ENCODE measurements at places on chromosomes 16 and 17.
A peak's percentile ranks its signal among the peaks of the same experiment; 100 is the strongest.

- DNase-seq = no peak
These were observed 4.1 kb upstream of the HS3ST6 start for GRCh38 chr16:1922357-1922756.

- DNase-seq = peak; percentile 66
These were observed 8.9 kb upstream of the RAPGEFL1 start for GRCh38 chr17:40168262-40168832.

- DNase-seq = no peak
These were observed 1.9 kb downstream of the MEAK7 start for GRCh38 chr16:84502581-84502980.

- DNase-seq = no peak
These were observed 506 bp upstream of the COG7 start for GRCh38 chr16:23453338-23454052.

- DNase-seq = no peak
These were observed 15.0 kb downstream of the MRM1 start for GRCh38 chr17:36616061-36617029.
